Foreskin keratinocyte (primary cell): ENCODE measurements at places on chromosomes 1 and 21. TPM values are rescaled to one million over a fixed set of nuclear protein-coding genes. Genes with fewer than 3 reads are reported as not detected.
A peak's percentile ranks its signal among the peaks of the same experiment; 100 is the strongest.

Gene CYP4A22
- not detected in 2 replicates for total RNA-seq

- no peak for DNase-seq
These were observed 47.8 kb upstream of the ECE1 start for GRCh38 chr1:21337928-21338572.

Gene MATN1
- total RNA-seq, result 0.07 and 0.14 TPM in 2 replicates

- no peak for DNase-seq
These were observed 32.3 kb downstream of the KIRREL1 start for GRCh38 chr1:158025576-158026230.

- DNase-seq, result no peak
These were observed 24.9 kb downstream of the DIP2A start for GRCh38 chr21:46483300-46484295.

- no peak for DNase-seq
These were observed 2.1 kb downstream of the NIPAL3 start for GRCh38 chr1:24417681-24418080.

Gene NPL
- 3.2 TPM in 2 replicates for total RNA-seq

DNA sequence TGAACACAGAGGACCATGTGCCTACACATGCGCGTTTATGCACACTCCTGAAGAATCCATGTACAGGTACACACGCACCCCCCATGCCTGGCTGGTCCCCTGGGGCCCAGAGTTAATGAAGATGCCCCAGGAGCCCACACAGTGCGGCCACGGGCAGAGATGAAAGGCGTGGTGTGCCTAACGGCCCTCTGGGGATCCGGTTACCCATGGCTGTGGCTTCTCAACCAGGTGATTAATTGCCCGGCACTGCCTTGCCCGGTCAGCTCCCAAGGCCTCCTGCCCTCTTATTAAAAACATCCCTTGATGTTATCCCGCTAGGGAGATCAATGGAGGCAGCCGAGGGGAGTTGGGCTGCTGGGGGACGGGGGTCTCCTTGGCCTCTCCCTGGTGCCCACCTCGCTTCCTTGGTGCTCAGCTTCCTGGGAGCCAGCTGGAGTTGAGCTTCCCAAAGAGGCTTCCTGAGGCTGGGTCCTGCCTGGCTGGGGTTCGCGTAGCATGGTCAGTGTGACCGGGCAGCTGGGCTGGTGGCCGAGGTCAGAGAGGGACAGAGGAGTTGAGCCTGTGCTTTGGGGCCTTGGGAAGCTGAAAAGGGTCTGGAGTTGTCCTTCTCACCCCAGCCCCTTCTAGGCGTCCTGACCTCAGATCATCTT lies 75.0 kb upstream of the WNT4 start:
- no peak for DNase-seq

- no peak for DNase-seq
These were observed 149.8 kb downstream of the PDE4B start for GRCh38 chr1:65942476-65942875.

GRCh38 chr1:245301921-245302320 lies 147.1 kb downstream of the KIF26B start:
- DNase-seq, result no peak

DNA sequence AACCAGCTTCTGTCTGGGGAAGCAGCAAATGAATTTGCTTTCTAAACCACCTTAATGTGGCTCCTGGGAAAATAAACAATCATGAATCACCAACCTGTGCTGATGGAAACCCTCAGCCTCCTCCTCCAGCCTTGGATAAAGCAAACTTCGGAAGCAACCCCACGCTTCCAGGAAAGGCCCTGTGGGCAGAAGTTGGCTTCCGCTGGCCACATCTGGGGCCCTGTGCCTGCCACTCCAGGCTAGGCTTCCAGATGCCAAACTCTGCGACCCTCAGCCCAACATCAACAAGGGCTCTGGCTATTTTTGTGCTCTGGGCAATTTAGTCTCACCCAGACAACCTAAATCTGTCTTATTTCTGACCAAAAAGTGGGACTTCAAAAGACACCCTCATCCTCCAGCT lies 6.2 kb upstream of the OXCT2 start:
- DNase-seq, result no peak

Gene AMPD2
- total RNA-seq, result 26.8 and 28.1 TPM in 2 replicates

Gene TCHHL1
- not detected in 2 replicates for total RNA-seq

GRCh38 chr21:42975886-42976608 lies 1.7 kb downstream of the PKNOX1 start:
- no peak for DNase-seq

Gene OR2L3
- not detected in 2 replicates for total RNA-seq

- DNase-seq, result no peak
These were observed 34.9 kb downstream of the RSPH1 start for GRCh38 chr21:42461185-42461520.

DNA sequence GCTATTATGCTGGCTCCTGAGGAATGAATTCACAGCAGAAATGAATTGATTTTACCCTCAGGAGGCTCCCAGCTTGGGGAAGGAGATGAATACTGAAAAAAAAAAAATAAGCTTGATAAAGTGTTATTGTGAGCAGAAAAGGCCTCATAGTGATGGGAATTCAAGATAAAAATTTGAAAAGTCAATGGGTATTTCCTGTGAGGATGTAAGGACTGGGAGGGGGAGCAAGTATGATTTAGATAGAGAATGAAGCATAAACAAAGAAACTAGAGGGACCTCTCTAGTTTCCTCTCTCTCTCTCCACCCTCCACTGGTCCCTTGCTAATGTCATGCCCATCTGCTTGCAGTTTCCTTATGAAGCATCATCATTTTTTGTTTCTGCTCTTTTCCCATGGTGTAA lies 439.0 kb upstream of the PLXNA2 start:
- no peak for DNase-seq

DNA sequence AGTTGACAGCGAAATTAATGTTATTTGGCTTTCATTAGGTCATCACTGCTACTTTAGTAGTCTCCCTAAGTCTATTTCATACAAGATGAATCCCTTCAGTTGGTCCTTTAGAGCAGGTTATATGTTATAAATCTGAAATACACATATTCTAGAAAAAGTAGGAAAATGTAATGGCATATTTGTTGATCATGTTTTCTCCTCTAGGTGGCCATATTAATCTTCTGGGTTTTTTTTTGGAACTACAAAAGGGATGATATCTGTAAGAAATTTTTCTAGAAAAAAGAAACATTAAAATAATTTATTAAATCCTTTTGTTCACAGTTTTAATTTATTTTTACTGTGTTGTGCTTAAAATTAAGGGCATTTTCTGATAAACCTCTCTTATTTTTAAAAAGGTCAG lies 87.9 kb downstream of the SYT14 start:
- no peak for DNase-seq

DNA sequence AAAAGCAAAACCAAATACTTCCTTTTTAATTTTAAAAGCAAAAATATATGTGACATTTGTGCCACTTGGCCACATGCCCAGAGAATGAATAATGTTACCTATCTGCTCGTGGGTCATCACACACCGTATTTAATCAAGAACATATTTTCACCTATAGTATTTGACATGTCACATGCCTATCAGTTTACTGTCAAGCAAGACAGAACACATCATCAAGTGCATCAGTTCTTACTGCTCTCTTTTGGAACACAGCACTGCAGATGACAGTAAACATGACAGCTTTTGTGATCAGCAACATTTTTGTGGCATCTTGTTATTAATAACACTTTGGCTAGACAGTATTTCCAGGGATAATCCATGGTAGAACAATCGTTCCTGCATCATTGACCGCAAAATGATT lies 134.4 kb downstream of the LRRC7 start:
- peak; percentile 83 for DNase-seq

DNA sequence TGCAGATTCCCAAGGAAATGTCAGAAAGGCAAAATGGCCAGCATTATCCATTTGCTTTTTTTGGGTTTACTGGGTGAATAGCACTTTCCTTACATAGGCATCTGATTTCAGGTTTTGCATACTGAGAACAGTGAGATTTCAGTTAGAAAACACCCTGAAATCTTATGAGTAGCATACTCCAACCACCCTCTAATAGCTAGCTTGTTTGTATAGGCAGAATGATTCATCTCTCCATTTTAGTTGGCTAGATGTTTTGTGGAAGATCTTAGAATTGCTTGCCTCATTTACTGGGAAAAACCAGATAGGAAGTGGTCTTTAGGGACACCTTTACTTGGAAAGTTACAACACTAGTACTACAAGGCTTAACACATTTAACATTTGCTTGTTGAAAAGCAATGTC lies 10.4 kb downstream of the KYAT3 start:
- DNase-seq, result no peak

DNA sequence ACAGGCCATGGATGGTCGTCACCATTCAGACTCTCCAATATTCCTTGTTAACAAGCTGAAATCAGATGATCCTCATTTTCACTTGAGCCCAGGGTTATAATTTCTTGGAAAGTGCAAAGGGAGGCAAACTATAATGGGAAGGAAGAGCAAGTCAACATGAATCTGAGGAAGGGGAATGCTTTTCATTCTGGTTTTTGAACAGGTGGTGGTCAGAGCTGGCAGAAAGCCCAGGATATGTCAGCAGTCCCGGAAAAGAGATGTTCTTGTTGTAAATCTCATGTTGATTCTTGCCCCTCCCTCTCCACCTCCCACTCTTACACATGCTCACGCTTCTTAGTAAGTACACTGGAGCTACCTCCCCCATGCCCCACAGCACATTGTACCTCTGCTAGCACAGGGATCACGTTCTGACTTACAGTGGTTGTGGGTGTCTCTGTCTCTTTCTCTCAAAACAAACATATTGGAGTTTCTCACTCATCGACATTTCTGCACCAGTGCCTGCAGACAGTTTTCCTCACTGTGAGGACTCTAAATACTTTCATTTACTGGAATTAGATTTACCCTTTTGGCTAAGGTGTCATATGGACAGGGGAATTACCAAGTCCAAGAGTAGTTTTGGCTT lies 77.6 kb downstream of the XCL2 start:
- DNase-seq, result peak; percentile 37

GRCh38 chr1:112061056-112061455 lies 71.6 kb upstream of the KCND3 start:
- peak; percentile 85 for DNase-seq

DNA sequence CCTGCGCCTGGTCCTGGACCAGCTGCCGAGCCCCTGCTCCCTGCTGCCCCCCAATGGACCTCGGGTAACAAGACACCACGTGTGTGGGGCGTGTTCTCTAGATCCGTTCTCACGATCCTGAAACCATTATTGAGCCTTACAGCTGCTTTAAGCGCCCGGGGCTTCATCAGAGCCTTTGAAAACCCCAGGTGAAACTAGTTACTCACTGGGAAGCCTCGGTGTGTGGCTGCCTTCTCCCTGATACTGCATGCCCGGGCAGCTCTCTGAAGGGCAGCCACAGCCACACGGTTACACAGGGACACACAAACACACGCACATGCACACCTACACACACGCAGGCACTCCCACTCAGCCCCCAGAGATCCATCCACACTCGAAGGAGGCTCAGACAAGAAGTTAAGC lies 5.3 kb downstream of the HES2 start:
- peak; percentile 100 for DNase-seq

Gene OR2AK2
- not detected in 2 replicates for total RNA-seq

GRCh38 chr21:43021756-43022600 lies 47.6 kb downstream of the PKNOX1 start:
- DNase-seq, result no peak

DNA sequence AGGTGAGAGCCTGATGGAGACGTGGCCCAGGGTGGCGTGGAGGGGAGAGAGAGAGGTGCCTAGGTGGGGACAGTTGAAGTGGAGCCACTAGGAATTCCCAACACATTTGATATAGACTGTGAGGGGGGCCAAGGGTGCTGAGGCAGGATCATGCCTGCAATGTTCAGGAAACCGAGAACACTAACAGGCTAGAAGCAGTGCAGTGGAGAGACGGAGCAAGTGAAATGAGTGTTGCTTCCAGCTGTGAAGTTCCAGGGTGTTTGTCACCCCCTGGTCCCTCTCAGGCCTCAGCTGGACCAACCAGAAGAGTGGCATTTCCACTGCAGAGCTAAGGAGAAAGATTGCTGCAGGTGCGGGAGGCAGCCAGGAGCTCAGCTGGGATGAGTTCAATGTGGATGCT lies 127.1 kb downstream of the RIPK4 start:
- DNase-seq, result no peak

- no peak for DNase-seq
These were observed 354.3 kb downstream of the TGFB2 start for GRCh38 chr1:218699421-218699820.

GRCh38 chr1:48680411-48681035 lies 96.2 kb downstream of the BEND5 start:
- no peak for DNase-seq

- DNase-seq, result no peak
These were observed 27.8 kb downstream of the AGMAT start for GRCh38 chr1:15557008-15557407.

DNA sequence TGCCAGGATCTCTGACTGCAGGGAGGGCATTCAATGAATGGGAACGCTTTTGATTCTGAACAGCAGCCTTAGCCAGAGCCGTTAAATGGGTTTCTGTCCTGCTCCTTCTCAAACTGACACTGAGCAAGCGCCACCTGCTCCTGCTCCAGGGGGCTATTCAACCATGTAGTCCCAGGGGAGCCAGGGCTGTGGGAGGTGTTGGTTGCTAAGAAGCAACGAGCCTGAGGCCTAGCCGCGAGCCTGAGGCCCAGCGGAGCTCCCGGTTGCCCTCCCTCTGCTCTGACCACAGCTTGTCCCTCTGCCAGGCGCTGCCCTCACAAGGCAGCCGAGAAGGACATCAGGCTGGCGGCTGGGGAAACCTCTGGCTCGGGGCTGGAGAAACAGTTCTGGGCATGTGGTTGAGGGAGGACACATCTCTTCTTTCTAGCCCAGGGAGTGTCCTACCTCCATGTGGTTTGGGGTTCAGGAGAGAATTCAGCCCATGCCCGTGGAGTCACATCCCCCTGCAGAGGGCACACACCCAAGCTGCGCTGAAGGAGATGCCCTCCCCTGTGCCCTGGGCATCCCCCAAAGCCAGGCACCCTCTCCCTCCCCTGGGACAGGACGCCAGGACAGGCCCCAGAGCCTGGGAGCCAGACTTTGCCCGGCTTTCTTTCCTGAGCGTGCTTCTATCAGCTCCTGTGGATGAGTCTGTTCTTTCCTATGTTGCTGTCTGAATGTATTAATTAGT lies 18.0 kb downstream of the PCP4 start:
- DNase-seq, result no peak

GRCh38 chr1:12405325-12406210 lies 175.7 kb downstream of the VPS13D start:
- DNase-seq, result no peak

GRCh38 chr1:46278807-46279206 lies 24.6 kb downstream of the LRRC41 start:
- DNase-seq, result no peak

Gene PLA2G2A
- not detected in 2 replicates for total RNA-seq

Gene SLC44A3
- 2.0 and 2.1 TPM in 2 replicates for total RNA-seq

DNA sequence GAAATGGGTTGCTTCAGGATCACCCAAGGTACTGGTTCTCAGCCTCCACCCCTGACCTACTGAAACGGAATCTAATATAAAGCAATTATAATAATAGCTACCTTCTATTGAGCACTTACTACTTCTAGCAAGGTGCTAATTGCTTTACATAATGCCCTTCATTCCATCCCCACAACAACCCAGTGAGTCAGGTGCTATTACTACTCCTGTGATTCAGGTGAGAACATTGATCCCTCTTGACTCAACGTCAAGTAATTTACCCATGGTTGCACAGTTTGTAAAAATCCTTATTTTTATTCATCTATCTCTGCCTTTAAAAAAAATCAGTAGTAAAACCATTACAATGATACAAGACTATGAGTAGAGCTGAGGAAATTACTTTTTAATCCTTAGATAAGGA lies 85.2 kb downstream of the UCHL5 start:
- DNase-seq, result no peak
